ENCODE measurements at places on chromosomes 1 and 21. TPM values are rescaled to one million over a fixed set of nuclear protein-coding genes. Genes with fewer than 3 reads are reported as not detected.

DNA sequence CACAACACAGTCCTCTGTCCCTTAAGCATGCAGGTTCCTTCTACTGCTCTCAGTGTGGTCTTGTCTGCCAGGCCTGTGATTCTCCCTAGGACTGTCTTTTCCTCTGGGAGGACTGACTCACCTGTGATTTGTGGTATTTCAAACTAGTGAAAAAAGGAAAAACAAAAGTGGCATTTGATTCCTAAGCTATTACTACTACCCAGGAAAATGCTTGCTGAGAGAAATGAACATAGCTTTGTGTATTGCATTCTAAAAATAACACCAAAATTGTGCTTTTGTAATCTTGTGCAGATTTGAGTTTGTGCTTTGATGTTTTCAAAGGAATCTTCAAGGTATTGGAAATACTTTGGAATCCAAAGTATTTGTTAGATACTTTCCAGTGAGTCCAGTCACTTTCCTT, 57.0 kb downstream of the GPR161 start:
- peaks cover 28% of the 10 kb centered on the region for H3K36me3 ChIP-seq
- DNase-seq: no peak
- H3K27me3 ChIP-seq: no peaks in the 10 kb centered on the region
- no peak overlapping the region for H3K27ac ChIP-seq
- H3K4me3 ChIP-seq: no peak overlapping the region

- no peaks in the 10 kb centered on the region for H3K27me3 ChIP-seq
- H3K36me3 ChIP-seq: no peaks in the 10 kb centered on the region
- no peak for DNase-seq
- no peak overlapping the region for H3K27ac ChIP-seq
- H3K4me1 ChIP-seq: no peaks in the 10 kb centered on the region
These were observed 120.6 kb upstream of the ARHGEF16 start for GRCh38 chr1:3333903-3334302.

- no peak for DNase-seq
- no peak overlapping the region for H3K4me3 ChIP-seq
- peaks cover 10% of the 10 kb centered on the region for H3K27me3 ChIP-seq
These were observed 9.3 kb upstream of the MAST2 start for GRCh38 chr1:45793942-45794604.

Gene LAPTM5
- total RNA-seq: 766 TPM

Gene ACKR1
- total RNA-seq: not detected
